ENCODE measurements at places on chromosomes 4 and X. TPM values are rescaled to one million over a fixed set of nuclear protein-coding genes. Genes with fewer than 3 reads are reported as not detected.

The ELOVL6 gene
- total RNA-seq: 2.9 TPM

The SLC30A9 gene
- 30.2 TPM for total RNA-seq

GRCh38 chr4:135359128-135359527 is 1157.5 kb upstream of the PABPC4L start:
- DNase-seq: no peak

- no peak for DNase-seq
These were observed 121.9 kb downstream of the BEND2 start for GRCh38 chrX:18098763-18099162.

- no peak for DNase-seq
These were observed 6.5 kb downstream of the DMD start for GRCh38 chrX:33204889-33205288.

Data from pancreas (tissue), 10 donors.